ENCODE measurements at places on chromosomes 12 and 14.

- DNase-seq, result peak; percentile 68
These were observed 1351.1 kb downstream of the TMEM121 start for GRCh38 chr14:106877517-106877916.

DNA sequence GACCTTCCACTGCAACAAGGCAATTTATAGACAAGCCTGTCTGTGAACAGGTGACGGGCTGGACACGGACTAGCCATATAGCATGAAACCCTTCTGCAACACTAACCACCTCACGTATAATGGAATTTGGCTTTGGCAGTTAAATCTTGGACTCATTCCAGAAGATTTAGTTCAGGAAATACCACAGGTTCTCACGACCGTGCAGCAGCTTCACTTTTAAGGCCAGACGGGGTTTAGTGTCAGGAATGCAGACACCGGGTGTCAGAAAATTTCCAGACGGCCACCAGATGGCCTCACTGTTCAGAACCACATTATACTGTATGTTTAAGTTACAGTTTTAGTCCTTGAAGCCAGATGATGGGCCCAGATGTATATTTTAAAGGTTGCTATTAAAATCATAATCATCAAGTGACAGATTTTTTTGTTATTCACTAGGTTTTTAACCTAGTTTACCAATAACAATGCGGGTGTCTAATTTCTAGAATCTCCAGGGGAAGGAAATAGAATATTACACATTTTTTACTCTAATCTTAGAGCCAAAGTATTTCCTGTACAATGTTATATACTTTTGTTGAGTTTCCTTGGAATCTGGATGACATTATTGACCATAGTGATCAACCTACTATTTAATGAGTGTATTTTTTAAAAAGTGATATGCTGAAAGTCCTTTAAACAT, 90.5 kb upstream of the TMPO start:
- peak; percentile 98 for DNase-seq

GRCh38 chr12:2309647-2310046, 256.9 kb downstream of the CACNA1C start:
- no peak for DNase-seq

- DNase-seq, result no peak
These were observed 18.2 kb upstream of the ITPR2 start for GRCh38 chr12:26851031-26851809.

DNA sequence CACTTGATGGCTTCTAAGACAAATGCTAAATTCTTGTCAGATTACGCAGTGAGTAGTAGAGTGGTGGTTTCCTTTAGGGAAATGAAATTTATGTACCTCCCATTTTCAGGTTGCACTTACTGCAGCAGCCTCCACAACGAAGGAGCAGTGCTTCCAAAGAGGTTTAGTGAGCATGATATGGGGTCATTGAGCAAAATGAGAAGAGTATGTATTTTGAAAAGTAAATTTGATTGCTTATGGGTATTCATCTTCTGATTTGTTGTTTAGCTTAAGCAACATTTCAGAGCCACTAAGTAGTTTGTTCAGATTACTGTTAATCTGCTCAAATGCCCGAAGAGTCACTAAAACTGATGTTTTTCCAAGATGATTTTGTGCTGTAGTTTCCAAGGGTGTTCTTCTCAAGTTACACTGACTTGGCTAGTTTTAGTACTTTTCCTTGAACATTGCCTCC, 493.6 kb downstream of the PCNX1 start:
- DNase-seq, result no peak

- DNase-seq, result no peak
These were observed 17.8 kb upstream of the CD9 start for GRCh38 chr12:6182279-6182898.

- DNase-seq, result no peak
These were observed 53.6 kb upstream of the TRAF3 start for GRCh38 chr14:102723650-102724049.

- no peak for DNase-seq
These were observed 53.0 kb downstream of the WSCD2 start for GRCh38 chr12:108182096-108182495.

DNA sequence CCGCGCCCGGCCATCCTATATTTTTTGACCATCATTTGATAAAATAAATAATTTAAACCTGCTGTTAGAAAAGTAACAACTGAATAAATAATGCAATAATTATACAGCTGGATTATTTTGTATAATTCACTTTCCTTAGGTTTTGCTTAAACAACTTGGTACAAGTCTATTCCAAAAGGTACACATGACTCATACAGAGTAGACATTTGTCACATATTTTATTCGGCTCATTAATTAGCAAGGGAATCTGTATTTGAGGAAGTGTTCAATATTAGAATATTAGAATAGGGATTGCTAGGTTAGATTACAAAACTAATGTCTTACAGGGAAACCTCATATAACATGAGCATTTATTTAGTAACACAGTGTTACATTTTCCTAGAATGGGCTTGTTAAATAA, 48.7 kb downstream of the ATP2A2 start:
- DNase-seq, result peak; percentile 26

DNA sequence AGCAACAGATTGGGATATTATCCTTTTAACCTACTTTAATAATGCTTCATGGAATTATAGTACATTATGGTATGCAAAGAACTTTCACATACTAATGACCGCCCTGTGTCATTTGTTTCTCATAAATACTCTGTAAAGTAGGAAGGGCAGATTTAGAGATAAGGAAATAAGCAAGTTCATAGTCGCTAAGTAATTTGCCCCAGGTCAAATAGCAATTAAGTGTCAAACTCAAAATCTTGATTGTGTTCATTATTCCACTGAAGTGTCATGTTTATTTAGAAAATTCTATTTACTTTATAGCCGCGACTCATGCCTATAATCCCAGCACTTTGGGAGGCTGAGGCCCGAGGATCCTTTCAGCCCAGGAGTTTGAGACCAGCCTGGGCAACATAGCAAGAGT, 98.7 kb upstream of the ATF1 start:
- DNase-seq, result no peak

DNA sequence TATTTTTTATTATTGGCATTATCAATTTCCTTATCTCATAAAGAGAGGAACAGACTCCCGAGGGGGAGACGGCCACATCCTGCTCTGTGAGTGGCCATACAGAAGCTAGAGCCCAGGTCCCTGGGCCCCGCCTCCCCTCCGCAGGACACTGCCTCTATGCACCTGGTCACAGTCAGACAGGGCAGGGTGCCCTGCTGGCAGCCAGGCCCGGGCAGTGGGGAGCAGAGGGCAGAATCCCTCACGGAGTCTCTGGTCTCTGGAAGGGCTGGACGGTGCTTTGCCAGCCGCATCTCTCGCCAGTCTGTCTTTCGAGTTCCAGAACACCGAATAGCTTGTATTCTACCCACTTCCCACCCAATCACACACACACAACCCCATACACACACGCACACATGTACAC, 16.4 kb upstream of the CACNA2D4 start:
- no peak for DNase-seq

DNA sequence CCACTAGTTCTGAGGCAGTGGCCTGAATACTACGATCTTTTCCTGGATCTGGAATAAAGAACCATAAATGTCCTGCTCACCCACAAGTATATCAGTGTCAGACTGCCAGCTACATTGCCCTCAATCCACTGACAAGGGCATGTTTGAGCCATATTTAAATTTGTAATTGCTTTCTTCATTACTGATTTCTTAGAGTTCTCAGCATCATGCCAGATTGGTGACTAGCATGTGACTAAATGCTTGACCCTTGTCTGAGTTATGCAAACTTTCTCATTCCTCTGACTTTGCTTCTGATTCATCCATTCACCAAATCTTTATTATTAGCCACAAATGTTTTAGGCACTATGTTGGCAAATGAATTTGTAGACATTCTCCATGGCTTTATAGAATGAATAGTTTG, 143.6 kb upstream of the SLC16A7 start:
- peak; percentile 88 for DNase-seq

DNA sequence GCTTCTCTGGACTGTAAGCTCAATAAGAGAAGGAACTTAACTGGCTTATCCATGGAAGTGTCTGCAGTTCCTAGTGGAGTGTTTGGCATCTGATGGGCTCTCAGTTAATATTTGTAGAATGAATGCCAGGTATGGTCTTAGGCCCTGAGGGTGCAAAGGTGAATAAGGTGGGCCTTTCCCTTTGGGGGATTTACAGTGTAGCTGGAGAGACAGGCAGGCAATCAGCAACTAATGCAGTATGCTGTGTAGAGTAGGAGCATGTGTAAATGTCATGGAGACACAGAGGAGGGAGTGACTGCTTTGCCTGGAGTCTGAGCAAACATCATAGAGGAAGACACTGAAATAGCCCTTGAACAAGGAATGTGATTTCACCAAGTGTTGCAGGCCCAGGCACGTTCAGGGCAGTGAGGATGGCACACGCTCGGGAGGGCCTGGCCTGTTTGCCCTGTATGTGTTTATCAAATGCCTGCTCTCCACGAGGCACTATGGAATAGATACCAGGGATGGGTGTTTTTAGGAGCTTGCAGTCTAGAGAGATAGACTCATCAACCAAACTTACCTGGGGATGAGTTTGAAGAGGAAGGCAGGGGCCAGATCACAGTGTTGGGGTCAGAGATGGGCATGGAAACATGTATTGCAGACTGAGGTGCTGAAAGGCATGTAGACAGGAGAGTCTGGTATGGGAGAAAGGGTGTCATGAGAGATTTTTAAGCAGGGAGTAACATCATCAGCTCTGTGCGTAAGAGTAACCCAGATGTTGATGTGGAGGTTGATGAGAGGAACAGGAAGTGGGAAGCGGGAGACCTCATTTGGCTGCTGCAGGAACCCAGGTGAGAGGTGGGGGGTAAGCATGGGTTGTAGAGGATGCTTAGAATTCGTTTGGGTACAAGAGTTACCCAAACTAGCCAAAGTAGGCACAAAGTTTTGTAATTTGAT, 54.1 kb downstream of the PLXNC1 start:
- DNase-seq, result no peak

DNA sequence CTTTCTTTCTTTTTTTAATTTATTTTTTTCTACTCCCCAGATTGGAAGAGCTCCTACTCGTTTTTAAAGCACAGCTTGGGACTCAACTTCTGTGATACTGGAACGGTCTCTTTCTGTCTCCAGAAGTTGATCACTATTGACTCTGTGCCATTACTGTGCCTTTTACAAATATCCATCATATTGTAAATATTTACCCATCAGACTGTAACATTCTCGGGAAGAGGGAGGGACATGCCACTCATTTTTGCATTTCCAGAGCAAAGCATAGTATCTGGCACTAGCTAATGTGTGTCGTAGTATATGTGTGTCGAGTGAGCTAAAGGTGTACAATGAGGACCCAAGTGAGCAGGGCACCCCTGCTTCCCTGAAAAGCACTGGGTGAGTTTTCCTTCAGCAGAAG, 24.0 kb upstream of the GSG1 start:
- DNase-seq, result no peak

DNA sequence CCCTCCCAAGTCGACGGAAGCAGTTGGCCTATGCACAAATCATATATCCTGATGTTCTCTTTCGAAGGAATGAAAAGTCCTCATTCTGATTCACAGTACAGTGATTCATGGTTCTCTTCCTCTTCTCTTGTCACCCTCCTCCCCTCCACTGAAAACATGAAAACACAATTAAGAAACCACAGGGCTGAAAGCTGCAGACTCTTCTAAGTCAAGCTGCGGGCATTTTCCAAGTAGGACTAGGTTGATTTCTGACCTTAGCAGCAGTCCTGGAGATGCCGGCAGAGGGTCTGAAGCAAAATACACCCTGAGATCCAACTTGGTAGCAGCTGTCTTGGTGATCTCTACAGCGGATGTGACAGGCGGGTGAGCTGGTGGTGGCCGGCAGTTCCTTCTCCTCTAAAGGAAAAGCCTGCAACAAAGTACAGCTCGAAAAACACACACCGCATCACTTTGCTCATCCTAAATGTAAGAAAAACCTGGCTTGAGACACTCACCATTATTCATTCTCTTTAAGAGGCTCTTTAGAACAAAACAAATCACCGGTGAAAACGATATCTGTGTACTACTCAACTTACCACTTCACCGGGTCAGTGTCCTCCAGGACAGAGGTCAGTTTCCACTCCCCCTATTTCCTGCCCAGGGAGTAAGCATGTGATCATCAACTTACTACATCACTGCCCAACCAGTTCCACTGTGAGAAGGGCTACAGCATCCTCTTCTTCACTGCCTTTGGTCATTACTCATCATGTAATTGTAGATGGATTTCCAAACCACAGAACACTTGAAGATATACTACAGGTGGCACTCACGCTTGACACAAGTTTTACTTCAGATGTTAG, 6.0 kb downstream of the TMCC3 start:
- DNase-seq, result peak; percentile 96

DNA sequence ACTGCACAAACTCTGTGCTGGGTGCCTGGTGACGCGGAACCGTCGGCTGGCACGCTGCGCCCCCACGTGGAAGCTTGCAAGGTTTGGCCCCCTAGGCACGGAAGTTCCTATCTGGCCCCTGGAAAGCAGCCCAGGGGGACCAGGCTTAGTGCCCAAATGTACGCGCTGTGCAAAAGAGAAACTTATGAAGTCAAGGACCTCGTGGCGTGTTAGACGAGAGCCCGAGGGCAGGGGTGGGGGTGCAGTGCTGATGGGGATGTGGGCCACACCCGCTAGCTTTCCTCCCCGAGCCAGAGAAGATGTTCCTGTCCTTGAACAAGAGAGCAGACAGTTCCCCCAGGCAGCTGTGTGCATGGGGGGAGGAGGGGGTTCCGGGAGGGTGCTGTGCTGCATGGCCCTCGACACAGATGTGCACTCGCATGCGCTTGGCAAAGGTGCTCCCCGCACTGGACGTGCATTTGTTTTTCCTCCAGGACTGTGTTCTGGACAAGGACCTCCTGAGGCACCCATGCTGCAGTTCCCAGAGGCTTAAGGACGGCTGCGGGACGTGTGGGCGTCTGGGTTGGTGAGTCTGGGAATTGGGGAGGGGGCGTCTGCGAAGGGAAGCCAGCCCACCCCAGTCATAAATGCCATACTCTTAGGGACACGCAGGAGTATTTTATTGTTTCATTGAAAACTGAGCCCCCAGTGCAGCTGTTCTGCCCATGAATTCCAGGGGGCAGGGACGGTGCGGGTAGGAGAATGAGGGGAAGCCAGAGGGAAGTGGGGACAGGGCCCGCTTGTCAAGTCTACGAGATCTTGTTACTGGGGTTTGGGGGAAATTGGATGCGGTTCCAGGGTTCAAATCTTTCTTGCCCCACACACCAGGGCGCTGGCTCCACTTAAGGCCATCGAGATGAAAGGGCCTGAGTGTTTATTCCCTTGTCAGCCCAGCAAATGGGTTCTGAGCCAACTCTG, 80.0 kb downstream of the NTF3 start:
- peak; percentile 30 for DNase-seq

DNA sequence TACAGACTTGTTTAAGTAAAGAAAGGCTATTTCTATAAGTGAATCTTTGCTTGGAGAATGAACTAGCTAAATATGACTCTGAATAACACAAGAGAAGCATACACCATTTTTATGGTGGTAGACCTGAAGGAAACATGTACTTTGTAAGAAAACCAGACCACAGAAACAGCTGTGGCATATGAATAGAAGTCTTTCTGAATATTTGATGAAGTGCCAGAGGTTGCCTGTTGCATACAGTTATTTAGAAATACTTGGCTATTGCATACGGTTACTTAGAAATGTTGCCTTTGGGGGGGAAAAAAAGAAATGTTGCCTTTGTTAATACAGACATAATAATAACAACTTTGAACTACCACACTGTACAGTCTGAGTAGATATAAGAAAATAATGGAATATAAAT, 16.8 kb upstream of the LEMD3 start:
- DNase-seq, result no peak

- no peak for DNase-seq
These were observed 64.0 kb downstream of the PIWIL1 start for GRCh38 chr12:130401703-130402102.
